ENCODE measurements at places on chromosomes 12 and 14.

GRCh38 chr14:42011221-42011620 lies 404.5 kb downstream of the LRFN5 start:
- DNase-seq = no peak

DNA sequence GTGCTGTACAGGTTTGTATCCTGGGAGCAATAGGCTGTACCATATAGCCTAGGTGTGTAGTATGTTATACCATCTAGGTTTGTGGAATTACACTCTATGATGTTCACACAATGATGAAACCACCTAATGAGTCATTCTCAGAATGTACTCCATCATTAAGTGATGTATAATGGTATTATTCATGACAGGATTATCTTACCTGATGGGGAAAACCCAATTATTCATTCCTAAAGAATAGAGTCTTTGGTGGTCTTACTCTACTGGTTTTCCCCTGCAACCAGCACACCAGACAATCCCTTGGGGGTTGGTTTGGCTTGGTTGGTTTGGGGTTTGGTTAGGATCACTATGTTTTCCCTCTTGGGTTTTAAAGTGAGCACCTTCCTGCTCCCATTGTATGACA lies 12.6 kb upstream of the OR10P1 start:
- no peak for DNase-seq

DNA sequence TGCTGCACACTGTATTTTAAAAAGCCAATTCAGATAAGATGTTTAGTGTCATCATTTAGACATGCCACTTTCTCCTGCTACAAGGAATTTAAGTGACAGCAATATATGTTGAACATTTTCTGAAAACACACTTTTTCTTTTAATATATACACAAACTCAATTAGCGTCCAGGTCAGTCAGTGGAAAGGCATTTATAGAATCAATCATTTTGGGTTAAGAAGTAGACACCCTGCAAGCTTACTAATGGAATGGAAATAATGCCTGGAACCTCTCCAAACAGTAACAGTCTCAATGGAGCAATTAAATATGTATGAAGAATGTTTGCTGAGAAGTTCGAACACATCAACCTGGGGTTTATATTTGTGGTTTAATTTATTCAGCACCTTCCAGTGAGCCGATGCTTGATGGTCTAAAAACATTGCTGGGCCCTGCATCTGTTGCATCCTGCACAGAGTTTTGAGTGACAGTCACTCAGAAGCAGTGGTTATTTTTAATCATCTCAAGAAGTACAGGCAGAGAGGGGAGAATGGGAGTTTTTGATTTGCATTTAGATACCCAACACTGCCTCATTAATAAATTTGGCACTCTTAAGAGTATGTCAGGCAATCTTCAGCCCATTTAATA lies 410.7 kb downstream of the TMEM117 start:
- DNase-seq = no peak

- DNase-seq = no peak
Observed at GRCh38 chr12:109617491-109617890, 43.9 kb downstream of the MVK start.

- no peak for DNase-seq
Observed at GRCh38 chr12:77003246-77003645, 62.1 kb downstream of the E2F7 start.

- DNase-seq = no peak
Observed at GRCh38 chr12:96472384-96472783, 17.0 kb upstream of the CFAP54 start.

DNA sequence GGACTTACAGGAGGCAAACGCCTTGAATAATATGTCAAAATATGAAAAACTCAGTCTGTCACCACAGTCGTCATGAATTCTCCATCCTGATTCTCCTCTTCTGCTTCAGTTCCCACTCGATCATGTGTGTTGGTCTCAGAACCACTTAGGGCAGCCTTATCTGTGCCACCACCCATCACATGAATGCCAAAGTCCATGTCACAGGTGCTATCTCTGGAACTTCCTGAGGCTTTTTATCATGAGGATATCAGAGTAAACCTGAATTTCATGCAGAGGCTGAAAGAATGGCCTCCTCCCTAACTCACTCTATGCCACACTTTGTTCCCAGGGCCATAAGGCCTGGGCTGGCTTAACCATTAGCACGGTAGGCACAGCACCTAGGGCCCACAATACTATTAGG lies 28.8 kb upstream of the MAP3K9 start:
- DNase-seq = no peak

DNA sequence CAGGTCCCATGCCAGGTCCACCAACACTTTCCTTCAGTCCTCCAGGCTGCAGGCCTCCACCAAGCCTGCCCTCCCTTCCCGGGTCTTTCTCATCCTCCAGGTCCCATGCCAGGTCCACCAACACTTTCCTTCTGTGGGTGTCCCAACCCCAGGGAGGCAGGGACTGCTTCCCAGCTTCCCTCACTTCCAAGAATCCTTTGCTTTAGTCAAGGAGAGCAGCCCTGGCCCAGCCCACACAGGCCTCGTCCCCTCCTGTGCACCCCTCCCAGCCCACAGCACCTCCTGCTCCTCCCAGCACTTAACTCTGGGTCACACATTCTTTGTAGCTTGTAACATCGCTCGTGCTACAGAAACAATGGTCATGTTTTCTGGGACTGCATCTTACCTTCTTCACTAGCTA lies 72.9 kb downstream of the TESC start:
- no peak for DNase-seq

- DNase-seq = no peak
Observed at GRCh38 chr12:2139651-2140050, 86.9 kb downstream of the CACNA1C start.

- DNase-seq = no peak
Observed at GRCh38 chr14:58088961-58089360, 63.1 kb downstream of the ARMH4 start.

GRCh38 chr14:68794851-68795596 lies 2.2 kb upstream of the ZFP36L1 start:
- DNase-seq = no peak

DNA sequence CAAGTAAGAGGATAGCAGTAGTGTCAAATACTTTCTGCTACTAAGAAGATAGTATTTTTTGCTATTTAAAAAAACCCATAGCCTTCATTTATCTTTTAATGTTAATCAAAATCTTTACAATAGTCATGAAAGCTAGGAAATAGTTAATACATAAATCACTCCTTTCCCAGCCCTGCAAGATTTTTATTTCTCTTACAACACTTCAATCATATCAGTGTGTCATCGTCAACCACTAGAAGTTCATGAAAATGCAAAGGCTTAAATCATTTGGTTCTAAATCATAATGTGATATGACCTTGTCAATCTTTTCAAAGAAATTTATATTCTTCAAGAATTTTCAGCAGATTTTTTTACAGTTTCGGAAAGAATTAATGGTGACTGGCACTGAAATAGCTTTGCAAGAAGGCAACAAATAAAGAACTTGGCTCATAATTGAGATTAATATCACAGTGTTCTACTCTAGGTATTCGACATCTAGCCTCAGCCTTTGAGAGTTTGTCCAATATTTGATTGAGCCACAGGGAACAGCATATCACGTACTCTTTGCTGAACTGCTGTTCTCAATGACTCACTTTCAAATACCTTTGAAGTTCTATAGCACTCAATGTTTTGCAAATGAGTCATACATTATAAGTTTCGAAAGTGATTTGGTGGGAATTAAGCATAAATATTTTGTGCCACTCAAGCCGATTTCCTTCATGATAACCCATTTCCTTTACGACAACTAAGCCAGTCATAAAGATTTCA lies 384.0 kb upstream of the FOXG1 start:
- no peak for DNase-seq

DNA sequence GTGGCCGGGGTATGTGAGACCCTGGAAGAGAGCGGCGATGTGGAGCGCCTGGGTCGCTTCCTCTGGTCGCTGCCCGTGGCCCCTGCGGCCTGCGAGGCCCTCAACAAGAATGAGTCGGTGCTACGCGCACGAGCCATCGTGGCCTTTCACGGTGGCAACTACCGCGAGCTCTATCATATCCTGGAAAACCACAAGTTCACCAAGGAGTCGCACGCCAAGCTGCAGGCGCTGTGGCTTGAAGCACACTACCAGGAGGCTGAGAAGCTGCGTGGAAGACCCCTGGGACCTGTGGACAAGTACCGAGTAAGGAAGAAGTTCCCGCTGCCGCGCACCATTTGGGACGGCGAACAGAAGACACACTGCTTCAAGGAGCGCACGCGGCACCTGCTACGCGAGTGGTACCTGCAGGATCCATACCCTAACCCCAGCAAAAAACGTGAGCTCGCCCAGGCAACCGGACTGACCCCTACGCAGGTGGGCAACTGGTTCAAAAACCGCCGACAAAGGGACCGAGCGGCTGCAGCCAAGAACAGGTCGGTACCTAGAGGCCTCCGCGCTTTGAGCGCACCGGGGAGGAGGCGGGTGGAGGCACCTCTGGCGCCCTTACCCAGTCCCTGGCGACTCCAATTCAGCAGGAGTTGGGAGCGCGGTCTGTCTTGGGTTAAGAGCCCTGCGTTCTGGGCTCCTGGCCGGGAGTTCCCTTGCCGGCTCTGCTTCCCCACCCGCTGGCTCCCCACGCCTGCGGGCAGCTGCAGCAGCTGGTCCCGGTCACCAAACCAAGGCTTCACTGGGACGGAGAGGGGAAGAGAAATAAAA lies 700 bp downstream of the SIX6 start:
- DNase-seq = no peak

GRCh38 chr12:128025589-128026245 lies 241.3 kb upstream of the TMEM132C start:
- DNase-seq = no peak

DNA sequence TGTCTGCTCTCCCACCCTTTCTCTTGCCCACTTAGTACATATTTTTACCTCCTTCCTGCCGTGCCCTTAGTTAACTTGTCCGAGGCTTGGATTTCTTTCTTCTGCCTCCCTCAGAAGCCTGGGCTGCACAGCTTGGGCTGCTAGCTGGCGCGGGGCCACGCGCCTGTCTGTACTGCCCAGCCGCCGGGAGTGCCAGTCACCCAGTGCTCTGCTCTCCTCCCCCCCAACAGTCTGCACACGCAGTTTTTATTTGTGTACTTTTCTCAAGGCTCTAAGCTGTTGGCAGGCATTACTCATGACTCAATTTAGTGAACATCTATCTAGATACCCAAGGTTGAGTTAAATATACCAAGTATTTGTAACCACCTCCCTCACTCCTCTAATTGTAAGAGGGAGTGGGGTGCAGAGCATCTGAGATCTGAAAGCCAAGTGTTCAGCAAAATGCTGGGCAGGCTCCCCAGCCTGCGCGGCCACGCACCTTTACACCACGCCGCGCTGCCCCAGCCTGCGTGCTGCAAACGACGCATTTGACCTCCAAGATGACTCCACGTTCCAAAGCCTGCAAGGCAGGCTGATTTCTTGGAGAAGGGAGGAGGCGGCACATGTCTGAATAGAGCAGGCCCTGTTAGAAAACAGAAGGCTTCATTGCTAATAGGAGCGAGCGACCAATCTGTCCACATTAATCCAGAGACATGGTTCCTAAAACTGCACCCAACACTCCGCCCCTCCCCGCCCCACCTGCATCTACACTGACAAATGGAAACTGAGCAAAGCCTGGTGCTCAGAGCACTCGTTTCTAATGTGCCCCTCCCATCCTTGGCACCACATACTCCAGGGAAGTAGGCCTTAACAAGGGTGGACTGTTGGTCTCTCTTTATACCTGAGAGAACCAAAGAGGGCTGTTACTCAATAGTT lies 18.2 kb upstream of the CACNA2D4 start:
- DNase-seq = peak; percentile 80

DNA sequence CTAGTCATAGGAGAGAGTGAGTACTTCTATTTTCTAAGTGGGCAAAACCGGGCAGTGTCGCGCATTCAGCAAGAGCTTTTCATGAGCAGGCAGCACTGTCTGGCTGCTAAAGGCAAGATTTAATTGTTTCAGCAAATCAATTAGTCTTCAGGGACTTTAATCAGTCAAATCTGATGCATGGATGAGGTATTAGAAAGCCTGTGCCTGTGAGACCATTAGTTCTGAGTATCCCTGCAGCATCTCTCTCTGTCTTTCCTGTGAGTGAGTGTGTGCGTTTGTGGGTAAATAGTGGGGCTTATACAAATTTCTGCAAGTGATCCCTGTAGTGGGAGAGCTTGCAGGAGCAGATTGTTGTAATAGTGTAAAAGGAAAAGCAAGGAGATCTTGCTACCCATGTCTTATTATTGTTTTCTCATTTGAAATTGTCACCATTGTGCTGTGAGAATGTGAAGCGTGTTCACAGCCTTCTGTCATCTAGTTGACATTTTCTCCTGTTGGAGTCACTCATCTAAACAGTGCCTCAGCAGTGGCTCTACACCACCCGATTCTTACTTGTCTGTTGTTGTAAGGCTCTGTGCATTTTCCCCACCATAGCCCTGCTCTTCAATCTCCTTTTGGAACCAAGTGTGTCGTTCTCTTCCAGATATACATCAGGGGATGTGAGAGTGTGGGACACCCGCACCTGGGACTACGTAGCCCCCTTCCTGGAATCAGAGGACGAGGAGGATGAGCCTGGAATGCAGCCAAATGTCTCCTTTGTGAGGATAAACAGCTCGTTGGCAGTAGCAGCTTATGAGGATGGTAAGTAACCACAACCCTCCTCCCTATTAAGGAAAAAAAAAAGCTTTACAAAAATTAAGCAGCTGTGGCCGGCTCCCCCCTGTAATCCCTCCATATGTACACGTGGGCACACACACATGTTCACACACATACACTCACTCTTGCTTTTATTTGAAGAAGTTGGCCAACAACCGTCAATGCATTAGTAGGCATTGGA lies 53.6 kb downstream of the FBXW8 start:
- DNase-seq = no peak

- no peak for DNase-seq
Observed at GRCh38 chr12:113940357-113941207, 25.5 kb downstream of the RBM19 start.

DNA sequence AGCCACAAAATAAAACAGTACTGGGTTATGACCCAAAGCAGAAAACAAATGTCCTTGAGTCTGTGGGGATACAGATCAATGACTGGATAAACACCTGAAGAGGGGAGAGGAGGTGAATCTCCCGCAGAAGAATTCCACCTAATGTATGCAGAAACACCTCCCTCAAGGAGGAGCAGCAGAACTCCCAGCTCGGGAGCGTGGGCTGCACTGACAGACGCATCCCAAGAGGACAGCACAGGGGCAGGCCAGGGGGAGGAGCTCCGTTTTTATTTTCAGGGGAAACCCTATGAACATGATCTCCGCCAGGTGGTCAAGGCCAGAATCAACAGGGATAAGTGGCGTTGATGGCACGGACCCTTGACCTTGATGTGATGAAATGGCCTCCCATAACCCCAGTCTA lies 41.8 kb upstream of the PPP2R5C start:
- no peak for DNase-seq

- no peak for DNase-seq
Observed at GRCh38 chr12:84767079-84767478, 145.5 kb downstream of the SLC6A15 start.

DNA sequence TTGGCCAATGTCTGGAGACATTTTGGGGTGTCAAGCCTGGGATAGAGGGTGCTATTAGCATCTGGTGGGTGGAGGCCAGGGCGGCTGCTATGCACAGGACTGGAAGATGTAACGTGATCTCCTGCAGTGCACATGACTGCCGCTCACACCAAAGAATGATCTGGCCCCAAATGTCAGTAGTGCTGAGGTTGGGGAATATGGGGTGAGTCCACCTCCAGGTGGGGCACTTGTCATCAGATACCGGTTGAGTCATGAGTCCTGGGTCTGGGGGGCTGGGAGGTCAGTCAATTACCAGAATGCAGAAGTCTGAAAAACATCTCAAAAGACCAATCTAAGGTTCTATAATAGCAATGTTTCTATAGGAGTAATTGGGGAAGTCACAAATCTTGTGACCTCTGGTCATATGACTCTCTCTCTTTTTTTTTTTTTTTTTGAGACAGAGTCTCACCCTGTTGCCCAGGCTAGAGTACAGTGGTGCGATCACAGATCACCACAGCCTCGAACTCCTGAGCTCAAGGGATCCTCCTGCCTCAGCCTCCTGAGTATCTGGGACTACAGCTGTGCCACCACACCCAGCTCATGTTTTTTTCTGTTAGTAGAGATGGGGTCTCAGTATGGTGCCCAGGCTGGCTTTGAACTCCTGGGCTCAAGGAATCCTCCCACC lies 6.0 kb upstream of the SDSL start:
- DNase-seq = peak; percentile 48
